Stimulated activated CD4-positive, alpha-beta T cell treated with anti-CD3 and anti-CD28 coated beads, Interleukin-15, amount 100 ng/mL, for 24 hours (primary cell): ENCODE measurements at places on chromosomes 2 and 18.
A peak's percentile ranks its signal among the peaks of the same experiment; 100 is the strongest.

- DNase-seq, result no peak
Observed at GRCh38 chr2:64899081-64899865, 89.9 kb upstream of the SLC1A4 start.

- no peak for DNase-seq
Observed at GRCh38 chr2:213213186-213213585, 61.8 kb upstream of the IKZF2 start.

GRCh38 chr18:72089432-72089831, 454.7 kb downstream of the CBLN2 start:
- no peak for DNase-seq

DNA sequence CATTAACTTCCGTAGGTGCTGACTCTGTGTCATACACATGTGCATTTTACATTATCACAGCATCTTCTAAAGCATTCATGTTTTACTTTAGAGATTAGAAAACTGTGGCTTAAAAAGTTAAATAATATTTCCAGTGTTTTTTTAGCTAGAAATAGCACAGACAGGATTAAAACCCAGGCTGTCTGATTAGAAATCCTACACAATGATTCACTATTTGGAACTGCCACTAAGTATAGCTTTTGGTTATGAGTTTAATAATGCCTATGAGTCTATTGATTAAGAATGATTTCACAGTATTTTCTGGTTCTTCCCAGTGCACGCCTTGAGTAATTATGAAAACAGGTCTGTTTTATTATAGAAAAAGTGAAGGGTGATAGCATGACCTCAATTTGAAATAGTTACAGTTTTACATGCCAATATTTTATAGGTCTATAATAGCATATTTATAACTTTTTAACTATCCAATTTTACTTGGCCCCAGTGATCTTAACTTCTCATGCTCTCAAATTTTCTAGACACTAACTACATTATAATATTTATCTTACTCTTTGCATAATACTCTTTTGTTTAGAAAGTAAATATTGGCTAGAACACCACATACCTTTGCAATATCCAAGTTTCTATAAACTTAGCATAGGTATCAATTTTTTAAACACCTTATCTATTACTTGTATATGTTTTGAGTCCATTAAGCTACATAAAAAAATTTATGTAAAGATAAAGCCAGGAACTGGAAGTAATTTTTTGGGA, 313.2 kb downstream of the RND3 start:
- DNase-seq, result no peak

GRCh38 chr2:221535824-221536223, 36.3 kb downstream of the EPHA4 start:
- no peak for DNase-seq

DNA sequence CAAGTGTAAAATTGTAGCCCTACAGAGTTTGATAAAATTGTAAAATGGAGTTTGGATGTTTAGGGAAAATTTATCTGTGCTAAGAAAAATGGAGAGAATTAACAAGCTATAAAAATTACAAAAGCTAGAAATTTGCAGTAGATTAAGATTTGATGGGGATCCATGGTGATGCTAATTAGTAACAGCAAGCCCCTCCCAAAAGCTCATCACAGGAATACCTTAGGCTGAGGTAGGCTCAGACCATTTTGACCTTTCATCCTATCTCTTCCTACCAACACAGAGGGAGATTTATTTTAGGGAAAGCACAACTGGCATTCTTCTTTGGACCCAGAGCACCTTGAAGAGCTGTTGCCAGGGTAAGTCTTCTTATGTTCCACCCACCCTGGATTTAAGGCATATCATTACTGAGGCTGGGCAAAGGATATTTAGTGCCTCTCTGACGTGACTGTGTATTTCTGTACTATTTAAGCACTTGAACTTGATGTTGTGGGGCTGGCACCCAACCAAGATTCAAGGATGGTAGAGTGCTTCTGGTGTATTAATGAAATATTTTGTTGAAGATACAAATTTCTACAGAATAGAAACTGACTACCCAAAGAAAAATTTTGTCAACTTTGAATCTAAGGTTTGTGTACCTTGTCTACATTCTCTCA, 70.8 kb upstream of the SLC39A10 start:
- no peak for DNase-seq

- peak; percentile 50 for DNase-seq
Observed at GRCh38 chr2:174546519-174547506, 50.8 kb downstream of the WIPF1 start.

- DNase-seq, result no peak
Observed at GRCh38 chr18:48937869-48938750, 12.7 kb downstream of the SMAD7 start.

GRCh38 chr2:241126771-241127202, 22.5 kb downstream of the PASK start:
- no peak for DNase-seq

- DNase-seq, result no peak
Observed at GRCh38 chr2:168670478-168670877, 132.0 kb upstream of the NOSTRIN start.

- DNase-seq, result peak; percentile 21
Observed at GRCh38 chr2:119338826-119339561, 27.6 kb downstream of the C2orf76 start.
